Stimulated activated CD8-positive, alpha-beta memory T cell treated with anti-CD3 and anti-CD28 coated beads, Interleukin-15, amount 100 ng/mL, for 48 hours (primary cell): ENCODE measurements at places on chromosomes 11 and 22.

GRCh38 chr11:32115446-32115845, 24.6 kb downstream of the RCN1 start:
- DNase-seq: no peak

DNA sequence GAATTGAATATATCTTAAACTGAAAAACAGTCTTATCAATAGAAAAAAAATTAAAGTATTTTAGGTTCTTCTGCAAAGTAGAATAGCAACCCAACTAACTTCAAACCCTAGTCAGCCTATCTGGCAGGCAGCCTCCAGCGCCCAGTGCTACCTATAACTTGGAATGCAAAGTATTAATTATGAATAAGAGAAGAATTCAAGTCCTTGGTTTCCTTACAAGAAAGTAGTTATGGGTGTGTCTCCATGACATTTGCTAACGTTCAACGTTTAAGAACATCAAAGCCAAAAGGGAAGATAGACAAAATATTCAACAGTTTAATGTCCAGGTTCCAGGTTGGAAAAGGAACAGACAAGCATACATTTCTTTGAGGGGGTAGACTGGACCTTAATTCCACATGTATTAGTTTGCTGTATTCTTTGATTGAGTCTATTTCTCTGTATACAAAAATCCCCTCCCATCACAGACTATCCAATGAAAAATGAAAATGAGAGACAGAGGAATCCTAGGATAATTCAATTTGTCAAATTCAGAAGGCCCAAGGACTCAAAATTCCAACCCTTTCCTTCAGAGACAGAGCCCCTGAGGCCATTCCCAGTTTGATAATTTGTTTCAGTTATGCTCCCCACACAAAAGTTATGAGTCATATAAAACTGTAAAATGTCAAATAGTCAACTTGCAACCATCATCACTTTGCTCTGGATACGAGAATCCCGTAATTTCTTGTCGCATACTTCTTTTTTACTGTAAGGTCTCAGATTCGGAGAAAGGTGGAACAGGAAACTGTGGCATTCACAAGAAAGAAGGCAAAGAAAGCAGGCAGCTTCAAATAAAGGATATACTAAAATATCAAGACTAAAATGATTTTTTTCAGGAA, 83.7 kb upstream of the CHRM4 start:
- no peak for DNase-seq

GRCh38 chr22:26442086-26442756, 13.2 kb downstream of the ASPHD2 start:
- DNase-seq: no peak

DNA sequence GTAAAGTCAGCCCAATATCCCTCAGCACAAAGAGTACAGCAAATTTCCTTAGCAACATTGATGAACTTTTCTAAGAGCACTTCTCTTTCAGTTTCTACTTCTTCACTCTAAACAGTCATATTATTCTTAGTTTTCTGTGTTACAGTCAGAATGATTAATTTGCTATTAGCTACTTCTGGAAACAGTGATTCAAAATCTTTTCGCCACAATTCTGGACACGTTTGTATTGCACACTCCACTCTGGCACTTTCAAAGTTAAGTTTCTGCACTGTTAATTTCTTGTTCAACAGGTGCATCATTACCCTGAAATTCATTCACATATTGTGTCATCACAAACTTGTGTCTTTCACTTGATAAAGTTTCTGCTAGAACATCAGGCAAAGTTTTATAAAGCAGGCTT, 22.5 kb downstream of the ABTB2 start:
- no peak for DNase-seq

GRCh38 chr22:36807627-36808026, 9.2 kb downstream of the PVALB start:
- no peak for DNase-seq

GRCh38 chr11:91100427-91100826, 877.6 kb upstream of the CHORDC1 start:
- no peak for DNase-seq

GRCh38 chr11:17561111-17561415, 14.0 kb downstream of the OTOG start:
- no peak for DNase-seq

GRCh38 chr11:103794262-103794661, 242.2 kb upstream of the DDI1 start:
- DNase-seq: no peak

DNA sequence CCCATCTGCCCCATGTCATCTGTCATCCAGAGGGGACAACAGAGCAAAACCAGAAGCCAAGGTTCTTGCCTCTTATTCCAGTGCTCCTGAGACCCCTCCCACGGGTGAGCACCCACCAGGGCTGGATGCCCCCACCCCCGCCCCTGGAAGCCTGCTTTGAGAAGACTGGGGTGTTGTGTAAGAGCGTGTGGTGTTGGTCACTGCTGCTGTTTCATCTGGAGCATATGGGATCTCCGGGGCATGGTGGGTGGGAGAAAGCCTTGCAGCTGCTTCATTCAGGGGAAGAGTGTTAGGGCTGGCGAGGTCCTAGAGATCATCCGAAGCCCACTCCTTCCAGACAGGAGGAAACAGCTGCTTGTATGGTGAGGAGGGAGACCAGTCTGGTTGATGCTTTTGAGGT, 54.1 kb downstream of the CHRDL2 start:
- DNase-seq: no peak

- no peak for DNase-seq
Measured at GRCh38 chr11:108871152-108871551, 206.3 kb downstream of the DDX10 start.

DNA sequence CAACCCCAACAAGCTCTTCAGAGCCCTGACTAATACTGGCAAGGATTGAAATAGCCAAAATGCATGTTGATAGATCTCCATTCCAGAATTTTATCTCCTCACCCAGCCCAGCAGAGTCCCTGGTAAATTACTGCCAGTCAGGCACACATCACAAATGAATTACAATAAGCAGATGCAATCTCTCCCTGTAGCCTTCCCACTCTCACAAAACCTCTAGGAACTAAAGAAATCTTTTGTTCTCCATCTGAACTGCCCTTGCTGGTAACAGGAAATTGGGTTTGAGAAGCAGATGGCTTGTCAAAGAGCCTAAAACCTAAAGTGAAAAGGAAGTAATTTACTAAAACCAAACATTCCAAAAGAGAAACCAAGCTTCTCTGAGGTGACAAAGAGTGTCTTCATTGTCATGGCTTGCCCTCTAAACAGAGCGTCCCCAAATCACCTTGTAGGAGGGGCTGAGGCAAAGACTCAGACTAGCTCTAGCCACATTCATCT, 59.5 kb downstream of the FAM168A start:
- no peak for DNase-seq

- no peak for DNase-seq
Measured at GRCh38 chr22:45014654-45015053, 4.8 kb upstream of the PHF21B start.

DNA sequence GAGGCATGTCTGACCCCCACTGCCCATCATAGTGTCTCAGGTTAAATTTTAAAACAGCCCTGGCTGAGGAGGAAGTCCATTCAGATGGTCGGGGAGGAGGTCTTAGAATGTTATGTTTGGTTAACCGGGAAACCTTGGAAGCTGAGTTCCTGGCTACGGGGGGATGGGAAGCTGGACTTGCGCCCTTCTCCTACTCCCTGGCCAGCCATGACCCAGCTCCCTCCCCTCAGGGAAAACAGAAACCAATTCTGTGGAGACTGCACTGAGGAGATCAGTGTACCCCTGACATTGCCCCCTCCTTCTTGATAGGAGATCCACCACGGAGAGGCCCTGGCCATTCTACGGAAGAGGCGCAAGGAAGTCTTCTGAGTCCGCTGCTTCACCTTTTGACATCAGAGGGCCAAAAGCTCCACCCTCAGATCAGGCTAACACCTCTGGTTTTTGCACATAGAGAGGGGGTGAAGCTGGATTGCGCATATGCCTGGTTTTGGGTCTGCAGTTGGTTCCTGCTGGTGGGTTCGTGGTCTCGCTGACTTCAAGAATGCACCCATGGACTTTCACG, 2.7 kb upstream of the KRTAP5-9 start:
- DNase-seq: no peak

GRCh38 chr11:7165911-7166310, 77.1 kb downstream of the RBMXL2 start:
- DNase-seq: no peak

DNA sequence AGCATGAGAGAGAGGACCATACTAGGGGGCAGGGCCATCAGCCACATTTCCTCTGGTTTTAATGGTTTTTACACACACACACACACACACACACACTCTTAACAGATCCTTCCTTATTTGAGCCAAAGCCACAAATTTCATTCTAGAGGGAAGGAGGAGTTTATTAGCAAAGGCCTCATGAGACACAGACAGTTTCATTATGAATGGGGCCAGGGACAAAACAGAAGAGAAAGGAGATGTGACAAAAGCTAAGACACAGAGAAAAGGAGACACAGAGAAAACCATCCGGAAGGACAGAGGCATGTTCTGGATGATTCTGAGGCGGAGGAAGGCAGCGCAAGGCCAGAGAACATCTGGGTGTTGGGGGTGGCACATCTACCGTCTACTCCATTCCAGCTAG, 32.2 kb upstream of the ARFGAP3 start:
- DNase-seq: no peak

DNA sequence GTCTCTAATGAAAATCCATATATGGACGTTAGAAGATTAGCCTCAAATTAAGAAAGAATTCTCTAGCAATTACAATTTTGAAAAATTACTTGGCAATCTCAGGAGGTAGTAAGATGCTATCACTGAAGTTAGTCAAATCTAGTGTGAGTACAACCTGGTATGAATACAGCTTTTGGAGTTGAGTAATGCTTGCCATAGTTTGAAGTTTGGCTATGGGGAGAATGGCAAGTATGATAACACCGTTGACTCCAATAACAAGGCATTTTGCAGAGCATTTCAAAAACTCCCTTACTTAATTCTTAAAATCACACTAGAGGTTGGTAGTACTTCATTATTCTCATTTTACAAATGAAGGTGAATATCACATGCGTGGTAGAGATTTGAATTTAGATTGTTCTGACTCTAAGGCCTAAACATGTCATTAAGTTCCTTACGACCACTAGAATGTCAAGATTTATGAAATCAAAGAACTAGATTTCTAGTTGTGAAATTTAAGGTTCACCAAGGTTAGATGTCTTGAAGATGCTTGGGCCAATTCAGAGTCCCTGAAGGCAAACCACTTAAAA, 355.4 kb downstream of the ETS1 start:
- no peak for DNase-seq

GRCh38 chr11:44450295-44450932, 115.0 kb upstream of the CD82 start:
- no peak for DNase-seq

- DNase-seq: no peak
Measured at GRCh38 chr11:3231851-3232744, at the start of gene MRGPRE. TSS of gene MRGPRE (minus strand) at chr11:3232417. CDS start at chr11:3228799, 3,618 bp downstream.

- no peak for DNase-seq
Measured at GRCh38 chr11:112163875-112164685, at the start of gene IL18. TSS of gene IL18 (minus strand) at chr11:112164094. CDS start at chr11:112155053, 9,041 bp downstream.

DNA sequence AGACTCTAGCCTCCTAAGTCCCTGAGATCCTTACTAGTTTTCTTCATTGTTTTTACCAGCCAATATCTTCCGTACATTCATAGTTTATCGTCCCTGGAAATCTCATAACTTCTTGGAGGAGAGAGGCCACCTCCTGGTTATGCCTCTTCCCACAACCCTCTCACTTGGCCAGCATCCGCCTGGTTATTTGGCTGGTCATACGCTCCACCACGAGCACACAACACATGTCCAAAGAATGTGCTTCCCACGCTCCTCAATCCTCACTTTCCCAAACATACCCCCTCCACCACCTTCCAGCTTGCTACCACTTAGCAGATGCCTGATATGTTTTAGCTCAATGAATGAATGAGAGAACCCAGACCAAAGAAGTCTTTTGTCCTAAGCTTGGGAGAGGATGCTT, 83.5 kb upstream of the EIF3D start:
- no peak for DNase-seq

DNA sequence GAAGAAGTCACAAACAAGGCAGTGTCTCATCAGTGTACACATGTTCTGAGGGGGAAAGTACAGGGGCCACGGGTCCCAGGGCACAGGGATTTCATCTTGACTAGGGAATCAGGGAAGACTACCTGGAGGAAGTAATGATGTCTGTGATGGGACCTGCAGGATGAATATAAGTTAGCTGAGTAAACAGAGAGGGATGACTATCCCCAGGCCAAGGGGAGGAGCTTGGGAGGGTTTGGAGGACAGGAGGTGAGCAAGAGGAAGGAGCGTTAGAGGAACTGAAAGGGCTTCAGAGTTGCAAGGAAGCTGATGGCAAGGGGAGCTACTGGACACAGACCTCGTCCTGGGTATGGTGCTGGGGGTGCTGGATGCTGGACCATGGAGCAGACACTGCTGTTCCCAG, 56.4 kb downstream of the TRAF6 start:
- no peak for DNase-seq

- DNase-seq: no peak
Measured at GRCh38 chr11:33575311-33575710, 125.3 kb downstream of the C11orf91 start.

GRCh38 chr11:26865703-26866102, 128.2 kb upstream of the FIBIN start:
- no peak for DNase-seq

DNA sequence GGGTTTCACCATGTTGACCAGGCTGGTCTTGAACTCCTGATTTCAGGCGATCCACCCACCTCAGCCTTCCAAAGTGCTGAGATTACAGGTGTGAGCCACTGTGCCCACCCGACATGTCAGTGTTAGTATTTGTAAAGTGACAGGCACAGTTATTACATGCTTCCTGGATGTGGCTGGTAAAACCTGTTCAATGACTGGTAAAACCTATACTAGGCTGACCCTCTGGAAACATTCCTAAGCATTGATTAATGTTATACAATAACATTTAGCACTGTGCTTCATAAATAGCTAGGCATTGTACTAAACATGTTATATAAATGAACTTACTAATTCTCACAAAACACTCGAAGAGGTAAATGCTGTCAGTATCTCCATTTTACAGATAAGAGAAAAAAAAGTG, 20.9 kb upstream of the JHY start:
- no peak for DNase-seq

GRCh38 chr11:128733440-128734102, 39.7 kb downstream of the FLI1 start:
- DNase-seq: no peak

- DNase-seq: no peak
Measured at GRCh38 chr22:39515266-39516050, 4.9 kb upstream of the ATF4 start.

GRCh38 chr11:128878455-128878854, 11.4 kb upstream of the KCNJ1 start:
- no peak for DNase-seq

GRCh38 chr22:50630376-50630775, 2.4 kb upstream of the ARSA start:
- DNase-seq: no peak
